ENCODE measurements at places on chromosomes 7 and 10.

- no peak for DNase-seq
Measured at GRCh38 chr7:136890399-136890798, 21.9 kb downstream of the CHRM2 start.

- no peak for DNase-seq
Measured at GRCh38 chr10:124701881-124702656, 42.1 kb downstream of the FAM53B start.

- DNase-seq: no peak
Measured at GRCh38 chr7:47932016-47932415, 16.2 kb downstream of the PKD1L1 start.

GRCh38 chr10:119197921-119198320 lies 9.4 kb upstream of the GRK5 start:
- no peak for DNase-seq

GRCh38 chr10:42637142-42637541 lies 1.2 kb downstream of the ZNF33B start:
- DNase-seq: no peak

GRCh38 chr10:68135922-68136792 lies 26.9 kb downstream of the MYPN start:
- no peak for DNase-seq

DNA sequence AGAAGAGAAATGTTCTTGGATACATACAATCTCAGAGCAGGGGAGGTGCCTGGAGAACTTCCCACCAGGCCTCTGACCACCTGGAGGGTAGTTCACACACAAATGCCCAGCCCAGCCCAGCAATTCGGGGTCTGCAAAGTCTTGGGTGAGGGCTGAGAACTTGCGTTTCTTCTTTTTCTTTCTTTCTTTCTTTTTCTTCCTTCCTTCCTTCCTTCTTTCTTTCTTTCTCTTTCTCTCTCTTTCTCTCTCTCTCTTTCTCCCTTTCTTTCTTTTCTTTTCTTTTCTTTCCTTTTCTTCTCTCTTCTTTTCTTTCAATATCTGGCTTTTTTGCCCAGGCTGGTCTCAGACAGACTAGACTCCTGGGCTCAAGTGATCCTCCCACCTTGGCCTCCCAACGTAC lies 22.4 kb downstream of the NPC1L1 start:
- no peak for DNase-seq

DNA sequence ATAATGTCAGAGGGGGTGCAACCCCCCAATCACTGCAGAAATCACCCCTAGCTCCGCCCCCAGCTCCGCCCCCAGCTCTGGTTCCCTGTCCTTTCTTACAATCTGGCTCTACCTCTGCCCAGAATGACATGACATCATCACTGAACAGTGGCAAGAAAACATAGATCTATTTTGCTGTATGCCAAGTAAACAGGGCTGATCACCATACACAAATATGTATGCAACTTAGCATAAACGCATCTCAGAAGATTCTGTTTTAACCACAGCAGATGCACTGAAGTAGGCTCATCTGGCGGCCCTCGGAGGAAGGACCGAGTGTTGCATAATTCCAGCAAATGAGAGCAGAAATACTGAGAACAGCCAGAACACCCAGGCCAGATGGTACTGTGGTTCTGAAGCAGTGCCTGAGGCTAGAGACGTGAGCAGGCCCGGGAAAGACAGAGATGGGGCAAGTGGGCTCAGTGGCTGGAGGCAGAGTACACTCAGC lies 293.3 kb upstream of the KLF14 start:
- DNase-seq: no peak

DNA sequence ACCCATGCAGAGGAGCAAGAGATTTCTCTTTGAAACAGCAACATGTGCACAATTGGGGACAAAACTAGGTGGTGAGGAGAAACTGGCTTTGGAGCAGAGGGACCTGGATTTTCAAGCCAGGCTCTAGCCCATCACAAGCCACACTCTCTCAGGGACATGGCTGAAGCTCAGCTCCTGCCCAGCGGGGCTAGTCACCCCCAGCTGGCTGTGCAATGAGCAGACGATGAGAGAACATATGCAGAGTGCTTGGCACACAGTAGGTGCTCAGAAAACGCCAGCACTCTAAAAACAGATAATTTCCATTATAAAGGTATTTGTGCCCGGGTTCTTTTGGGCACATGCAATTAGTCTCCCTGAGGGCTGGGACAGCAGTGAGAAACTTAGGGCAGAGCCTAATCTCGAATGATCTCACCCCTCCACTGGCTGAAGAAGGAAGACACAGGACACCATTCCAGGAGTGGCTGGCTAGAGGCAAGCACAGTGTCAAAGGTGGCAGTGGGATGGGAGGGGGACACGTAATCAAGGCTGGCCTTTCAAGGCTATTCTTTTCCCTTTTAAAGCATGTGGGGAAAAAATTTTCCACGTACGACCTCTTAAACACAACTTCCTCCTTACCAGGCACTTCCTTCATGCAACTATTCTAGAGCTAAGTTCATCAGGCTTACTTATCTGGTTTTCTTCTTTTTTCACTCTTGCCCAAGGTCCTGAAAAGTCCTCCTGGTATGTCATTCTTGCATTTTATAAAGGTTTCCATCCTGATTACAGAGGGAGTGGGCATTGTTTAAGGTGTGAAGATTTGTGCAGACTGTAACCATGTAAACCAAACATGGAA lies 15.1 kb downstream of the FAM53B start:
- peak; percentile 54 for DNase-seq

DNA sequence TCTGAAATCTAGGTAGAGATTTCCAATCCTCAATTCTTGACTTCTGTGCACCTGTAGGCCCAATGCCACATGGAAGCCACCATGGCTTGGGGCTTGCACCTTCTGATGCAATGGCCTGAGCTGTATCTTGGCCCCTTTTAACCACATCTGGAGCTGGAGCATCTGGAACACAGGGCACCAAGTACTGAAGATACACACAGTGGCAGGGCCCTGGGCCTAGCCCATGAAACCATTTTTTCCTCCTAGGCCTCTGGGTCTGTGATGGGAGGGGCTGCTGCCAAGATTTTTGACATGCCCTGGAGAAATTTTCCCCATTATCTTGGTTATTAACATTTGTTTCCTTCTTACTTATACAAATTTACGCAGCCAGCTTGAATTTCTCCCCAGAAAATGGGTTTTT lies 39.1 kb downstream of the GCC1 start:
- no peak for DNase-seq

DNA sequence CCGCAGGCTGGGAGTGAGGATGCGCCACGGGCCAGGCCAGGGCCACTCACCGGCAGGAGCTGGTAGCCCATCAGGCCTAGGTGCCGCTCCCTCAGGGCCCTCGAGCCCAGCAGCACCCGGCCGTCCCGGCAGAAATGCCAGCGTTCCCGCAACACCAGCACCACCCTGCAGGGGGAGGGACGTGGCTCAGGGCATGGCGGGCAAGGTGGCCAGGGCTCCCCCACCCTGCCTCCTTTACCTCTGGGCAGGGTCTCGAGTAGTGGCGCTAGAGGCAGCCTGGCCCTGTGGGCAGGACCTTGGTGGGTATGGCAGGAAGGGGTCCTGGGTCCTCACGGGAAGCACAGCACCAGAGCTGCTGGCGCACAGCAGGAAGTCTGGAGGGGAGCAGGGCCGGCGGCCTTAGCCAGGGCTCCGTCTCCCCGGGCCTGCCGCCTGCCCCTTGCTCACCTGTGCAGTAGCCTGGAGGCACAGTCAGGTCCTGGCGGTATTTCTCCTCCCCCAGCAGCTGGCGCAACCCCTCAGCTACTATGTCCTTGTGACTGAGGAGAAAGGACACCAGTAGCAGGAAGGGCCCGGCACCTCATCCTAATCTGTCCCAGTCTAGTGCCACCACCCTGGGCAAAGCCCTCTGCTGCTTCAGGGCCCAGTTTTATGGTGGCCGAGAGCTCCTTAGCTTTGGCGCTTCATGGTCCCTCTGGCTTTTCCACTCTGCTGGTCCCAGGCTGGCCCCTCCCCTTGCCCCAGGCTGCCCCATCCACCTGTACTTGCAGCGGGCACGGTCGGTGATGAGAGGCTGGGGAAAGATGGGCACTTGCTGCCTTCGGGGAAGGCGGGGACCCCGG lies 3.5 kb downstream of the FASTK start:
- DNase-seq: no peak

- DNase-seq: no peak
Measured at GRCh38 chr7:94272821-94273583, 121.7 kb upstream of the COL1A2 start.

DNA sequence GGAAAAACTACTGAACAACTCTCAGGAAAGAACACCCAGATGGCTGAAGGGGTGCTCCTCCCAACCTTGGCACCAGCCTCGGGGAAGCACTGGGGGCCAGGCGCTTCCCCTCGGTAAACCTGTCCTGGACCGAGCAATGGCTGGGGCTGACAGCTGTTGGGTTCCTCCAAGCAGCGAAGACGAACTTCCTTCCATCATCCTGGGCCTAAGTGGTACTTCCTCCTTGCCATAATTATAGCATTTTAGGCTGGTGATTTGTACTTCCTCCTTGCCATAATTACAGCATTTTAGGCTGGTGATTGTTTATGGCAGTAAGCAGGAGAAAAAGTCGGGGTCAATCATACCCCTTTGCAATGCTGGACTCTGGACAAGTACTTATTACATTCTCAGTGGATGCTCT lies 69.3 kb downstream of the MYOF start:
- DNase-seq: no peak

DNA sequence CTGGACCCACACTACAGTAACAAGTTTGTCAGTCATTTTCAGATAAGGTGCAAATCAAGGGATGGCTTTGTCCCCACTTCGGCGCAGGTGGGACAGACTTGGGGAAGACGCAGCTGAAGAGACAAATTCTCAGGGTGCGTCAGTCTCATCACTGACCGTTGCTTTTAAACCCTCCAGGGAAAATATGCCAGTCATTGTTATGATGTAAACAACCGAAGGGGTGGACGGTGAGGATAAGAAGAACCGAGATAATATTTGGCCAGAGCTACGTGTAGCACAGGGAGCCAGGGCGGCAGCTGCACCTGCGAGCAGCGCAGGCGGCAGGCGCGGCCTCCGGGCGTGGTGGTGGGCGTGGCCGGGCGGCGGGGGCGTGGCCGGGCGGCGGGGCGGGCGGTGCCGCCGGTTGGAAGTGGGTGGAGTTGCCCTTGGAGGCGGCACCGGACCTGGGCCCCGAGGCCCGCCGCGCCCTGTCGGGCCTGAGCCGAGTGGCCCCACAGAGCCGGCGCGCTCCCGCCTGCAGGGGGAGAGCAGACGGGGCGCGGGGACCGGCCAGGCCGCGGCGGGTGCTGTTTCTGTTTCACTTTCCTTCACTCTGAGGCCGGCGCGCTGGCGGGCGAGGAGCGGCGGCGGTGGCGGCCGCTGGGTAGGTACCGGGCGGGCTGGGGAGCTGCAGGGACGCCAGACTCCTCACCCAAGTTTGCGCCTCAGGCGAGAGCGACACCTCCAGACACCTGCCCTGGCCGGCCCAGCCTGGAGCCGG lies at the start of gene PCGF5:
Gene PCGF5 (plus strand): TSS at position 470 of the 760 bp plus-strand sequence. CDS start 2,209 bp downstream, outside the sequence.
- peak; percentile 90 for DNase-seq

- no peak for DNase-seq
Measured at GRCh38 chr7:96076350-96076707, 245.6 kb downstream of the SLC25A13 start.

GRCh38 chr7:106190589-106191330 lies 78.6 kb upstream of the SYPL1 start:
- DNase-seq: no peak
